Posterior cingulate gyrus (tissue), 11 donors: ENCODE measurements at places on chromosomes 7 and 10.

DNA sequence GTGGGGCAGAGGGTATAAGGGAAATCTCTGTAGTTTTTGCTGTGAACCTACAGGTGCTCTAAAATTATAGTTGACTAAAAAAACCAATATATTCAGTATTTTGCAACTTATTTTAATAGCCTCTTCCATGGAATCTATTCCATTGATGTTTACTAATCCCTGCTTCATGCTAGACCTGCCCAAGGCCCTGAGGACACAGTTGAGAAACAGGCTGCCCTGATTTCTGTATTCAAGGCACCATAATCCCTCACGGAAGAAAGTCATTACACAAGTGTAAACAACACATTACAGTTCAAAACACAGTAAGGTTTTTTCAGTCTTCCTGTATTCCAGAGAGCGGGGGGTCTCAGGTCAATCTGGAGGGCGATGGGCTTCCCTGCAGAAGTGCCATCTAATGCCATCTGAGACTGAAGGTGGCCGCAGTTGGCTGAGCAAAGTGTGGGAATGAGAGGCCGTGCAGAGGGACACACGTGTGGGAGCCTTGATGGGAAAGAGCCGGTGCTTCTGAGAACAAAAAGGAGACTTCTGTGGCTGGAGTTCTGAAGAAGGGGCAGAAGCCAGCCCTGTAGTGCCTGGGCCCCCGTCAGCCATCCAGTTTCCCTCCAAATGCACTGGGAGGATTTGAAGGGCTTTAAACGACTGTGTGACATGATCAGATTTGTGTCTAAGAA lies 146.9 kb downstream of the PTPN20 start:
- no peak for DNase-seq

GRCh38 chr7:16404636-16405035 lies 16.7 kb downstream of the CRPPA start:
- DNase-seq = no peak

DNA sequence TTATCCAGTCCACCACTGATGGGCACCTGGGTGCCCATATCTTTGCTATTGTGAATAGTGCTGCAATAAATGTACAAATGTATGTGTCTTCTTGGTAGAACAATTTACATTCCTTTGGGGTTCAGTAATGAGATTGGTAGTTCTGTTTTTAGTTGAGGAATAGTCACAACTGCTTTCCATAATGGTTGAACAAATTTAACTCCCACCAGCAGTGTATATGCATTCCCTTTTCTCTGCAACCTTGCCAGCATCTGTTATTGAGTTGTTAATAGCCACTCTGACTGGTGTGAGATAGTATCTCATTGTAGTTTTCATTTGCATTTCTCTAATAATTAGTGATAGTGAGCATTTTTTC lies 27.8 kb downstream of the COA1 start:
- no peak for DNase-seq

DNA sequence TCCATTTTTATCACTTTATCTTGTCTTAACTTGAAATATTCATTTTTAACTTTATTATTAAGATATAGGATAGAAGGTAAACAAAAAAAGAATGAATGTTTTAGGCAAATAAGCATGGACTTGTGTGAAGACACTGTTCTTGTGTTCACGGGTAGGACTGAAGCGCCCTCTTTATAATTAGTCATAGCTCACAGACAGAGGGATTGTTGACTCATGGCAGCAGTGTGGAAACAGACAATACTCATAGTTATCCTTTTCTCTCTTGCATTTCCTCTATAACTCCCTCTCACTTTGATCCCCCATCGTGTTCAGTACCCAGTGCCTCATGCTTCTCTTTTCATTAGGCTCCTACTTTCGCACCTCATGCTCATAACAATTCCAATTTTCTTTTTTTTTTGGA lies 731.8 kb downstream of the PHTF2 start:
- no peak for DNase-seq

- no peak for DNase-seq
Observed at GRCh38 chr7:142571581-142571980, 177.7 kb upstream of the PRSS1 start.

DNA sequence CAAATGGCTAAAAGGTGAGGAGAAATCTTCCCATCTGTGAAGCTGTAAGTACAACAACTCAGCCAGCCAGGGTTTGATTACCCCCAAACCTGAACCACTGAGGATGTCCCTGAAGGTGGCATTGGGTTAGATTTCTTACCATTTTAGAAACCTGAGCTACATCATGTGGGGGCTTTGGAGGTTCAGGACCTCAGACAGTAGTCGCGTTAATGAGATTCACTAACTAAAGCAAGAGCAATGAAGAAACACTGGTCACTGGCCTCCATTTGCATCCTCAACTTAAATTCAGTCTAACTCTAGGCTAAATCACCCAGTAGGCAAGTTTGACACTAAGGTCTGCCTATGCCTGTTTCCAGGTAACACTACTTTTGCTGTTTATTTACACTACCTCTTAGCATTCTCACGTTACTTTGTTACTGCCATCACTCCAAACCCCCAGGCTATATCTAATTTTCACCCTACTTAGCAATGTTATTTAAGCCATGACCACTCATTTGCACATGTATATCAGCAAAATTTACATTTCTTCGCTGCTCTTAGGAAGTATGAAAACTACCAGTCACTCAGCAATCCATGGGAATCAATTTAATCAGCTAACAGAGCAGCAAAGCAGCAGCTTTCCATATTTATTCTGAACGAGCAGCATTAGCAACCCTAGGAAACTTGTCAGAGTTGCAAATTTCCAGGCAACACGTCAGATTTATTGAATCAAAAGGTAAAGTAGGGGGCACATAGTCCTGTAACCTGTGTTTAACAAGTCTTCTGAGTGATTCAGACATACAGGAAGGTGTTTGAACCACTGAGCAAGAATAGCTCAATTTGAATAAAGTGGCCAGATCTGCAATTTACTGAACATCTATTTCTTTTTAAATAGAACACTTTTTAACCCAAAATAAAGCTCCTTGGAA lies 788.4 kb upstream of the SORCS1 start:
- DNase-seq = no peak

- DNase-seq = no peak
Observed at GRCh38 chr7:139393621-139394211, 34.0 kb downstream of the LUC7L2 start.

- DNase-seq = no peak
Observed at GRCh38 chr10:963655-964054, 24.6 kb upstream of the GTPBP4 start.
